ENCODE measurements at places on chromosomes 2 and 18.

DNA sequence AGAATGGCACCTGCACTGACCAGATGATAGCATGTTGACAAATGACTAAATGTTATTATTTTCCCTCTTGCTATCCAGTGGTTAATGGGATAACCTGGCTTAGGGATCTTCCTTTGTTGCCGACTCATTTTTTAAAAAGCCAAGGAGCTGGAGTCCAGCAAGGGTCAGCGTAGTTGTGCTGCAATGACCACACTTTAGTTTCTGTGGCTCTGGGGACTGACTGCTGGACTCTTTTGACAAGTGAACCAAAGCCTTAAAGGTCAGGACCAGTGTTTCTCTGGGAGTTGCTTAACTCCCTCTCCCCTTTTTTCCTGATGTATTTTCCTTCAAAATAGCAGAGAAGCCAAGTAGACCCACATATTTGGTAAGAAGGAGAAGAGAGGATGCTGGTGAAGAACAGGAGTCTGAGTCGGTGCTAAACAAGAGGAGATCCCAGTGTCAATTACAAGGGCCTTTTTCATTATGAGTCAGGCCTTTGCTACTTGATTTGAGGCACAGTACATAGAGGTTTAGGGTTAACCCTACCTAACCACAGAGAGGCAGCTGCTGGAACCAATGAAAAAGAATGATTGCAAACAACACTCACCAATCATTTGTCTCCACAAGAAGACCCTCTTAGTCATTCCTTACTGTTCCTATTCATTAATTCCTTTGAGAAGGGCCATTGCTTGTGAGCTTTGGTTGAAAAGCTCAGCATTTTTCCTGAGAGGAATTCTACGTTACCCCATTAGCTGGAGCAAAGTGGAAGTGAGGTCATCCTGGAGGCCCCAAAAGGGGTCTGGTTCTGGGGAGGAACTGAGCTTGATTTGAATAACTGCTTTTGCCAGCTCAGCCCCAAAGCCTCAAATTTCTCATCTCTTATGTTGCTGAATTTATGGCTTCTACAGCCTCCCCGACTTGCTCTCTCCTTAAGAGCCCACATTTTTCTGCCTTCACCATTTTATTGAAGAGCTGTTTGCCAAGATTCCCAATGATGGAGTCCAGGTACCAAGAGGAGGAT is 137.6 kb upstream of the HNMT start:
- DNase-seq = no peak

DNA sequence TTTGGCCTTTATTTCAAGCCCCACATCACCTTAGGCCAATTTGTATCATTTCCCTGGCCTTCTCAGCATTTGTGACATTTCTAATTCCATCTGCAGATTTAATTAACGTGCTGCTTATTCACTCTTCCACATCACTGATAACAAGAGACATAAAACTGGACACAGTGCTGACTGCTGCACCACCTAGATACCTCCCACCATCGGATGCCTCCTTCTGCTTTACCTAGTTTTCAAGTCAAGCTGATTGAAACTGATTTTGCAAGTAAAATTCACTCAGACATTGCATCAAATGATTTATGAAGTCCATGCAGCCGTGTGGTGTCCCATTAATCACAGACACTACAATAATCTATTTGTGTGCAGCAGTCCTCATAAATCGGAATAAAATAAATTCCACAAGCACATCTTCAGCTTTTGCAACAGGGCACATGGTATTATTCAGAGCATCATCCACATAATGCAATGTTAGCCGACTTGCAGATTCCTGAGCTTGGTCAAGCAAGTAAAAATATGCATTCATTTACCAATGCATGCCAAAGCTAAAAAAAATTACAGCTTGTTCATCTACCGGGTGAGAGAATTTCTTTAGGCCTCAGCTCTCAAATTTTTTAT is 15.9 kb upstream of the CRIM1 start:
- DNase-seq = no peak

- DNase-seq = no peak
Observed at GRCh38 chr2:8633186-8633734, 48.6 kb upstream of the ID2 start.

DNA sequence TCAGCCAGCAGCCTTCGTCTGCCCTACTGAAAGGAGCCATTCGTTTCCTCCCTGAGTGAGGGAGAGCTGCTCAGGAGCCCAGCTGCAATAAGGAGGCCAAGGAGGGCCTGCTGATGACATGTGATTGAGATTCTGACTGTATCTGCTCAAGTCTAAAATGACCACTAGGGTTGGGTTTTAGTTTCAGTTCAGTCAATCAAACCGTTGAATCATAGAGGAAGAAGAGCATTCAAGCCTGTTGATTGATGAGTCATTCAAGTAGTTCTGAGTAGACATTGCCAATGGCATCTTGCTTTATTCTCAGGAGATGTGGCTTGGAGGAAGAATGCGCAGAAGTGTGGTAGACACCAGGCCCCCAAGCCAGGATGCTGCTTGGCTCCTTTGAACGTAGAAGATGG is 19.9 kb upstream of the BCL2L11 start:
- DNase-seq = no peak

DNA sequence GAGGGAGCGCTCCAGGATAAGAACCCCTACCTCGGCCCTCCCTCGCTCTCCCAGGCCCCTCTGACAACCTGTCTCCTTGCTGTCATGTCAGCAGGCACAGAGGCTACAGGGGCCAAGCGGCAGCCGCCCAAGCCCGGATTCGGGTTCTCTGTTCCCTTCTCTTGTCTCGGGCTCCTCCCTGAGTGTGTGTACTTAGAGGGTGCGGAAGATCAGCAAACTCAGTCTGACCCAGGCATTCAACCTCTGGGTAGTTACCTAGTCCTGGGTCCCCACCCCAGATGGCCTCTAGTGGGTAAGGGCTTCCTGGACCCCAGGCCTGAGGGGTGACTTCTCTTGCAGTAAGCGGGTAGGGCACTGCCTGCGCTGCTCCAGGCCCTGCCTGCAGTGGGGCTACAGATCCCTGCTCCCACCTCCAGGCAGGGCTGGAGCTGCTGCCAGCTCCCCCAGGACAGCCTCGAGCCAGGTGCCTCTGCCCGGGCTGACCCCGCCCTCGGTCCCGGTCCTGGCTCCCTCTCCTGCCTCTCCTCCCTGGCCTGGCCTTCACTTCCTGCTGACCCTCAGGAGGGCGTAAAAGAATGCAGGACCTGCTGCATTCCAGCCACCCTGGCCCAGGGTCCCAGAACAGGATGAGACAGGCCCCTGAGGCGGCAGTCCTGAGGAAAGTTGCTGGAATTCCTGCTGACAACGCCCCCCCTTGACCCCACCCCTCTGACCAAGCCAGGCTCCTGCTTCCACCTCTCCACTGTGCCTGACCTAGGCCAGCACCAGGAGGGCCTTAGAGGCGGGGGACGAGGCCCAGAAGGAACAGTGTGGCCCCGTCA is 22.0 kb downstream of the GPC1 start:
- DNase-seq = no peak

DNA sequence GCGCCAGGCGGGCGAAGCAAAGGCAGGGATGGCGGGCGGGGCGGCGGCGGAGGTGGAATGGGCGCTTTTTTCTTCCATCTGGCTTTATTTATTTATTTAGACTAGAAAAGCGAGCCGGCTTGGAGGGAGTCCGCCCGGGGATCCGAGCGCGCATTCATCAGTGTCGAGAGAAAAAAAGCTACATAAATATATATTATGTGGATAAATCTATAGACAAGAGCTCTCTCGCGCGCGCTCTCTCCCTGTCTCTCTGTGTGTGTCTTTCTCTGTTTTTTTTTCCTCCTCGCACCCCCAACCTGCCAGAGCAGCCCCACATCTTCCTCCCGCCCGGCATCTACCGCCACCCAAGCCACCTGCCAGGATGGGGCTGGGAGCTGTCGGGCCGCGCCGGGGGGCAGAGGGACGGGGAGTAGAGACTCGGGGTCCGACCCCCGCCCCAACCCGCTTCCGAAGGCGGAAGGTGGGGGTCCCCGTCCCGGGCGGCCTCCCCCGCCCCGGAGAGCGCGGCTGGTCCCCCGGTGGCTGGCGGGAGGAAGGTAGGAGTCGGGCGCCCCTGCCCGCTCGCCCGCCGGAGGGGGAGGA is 972 bp upstream of the CELF4 start:
- no peak for DNase-seq

DNA sequence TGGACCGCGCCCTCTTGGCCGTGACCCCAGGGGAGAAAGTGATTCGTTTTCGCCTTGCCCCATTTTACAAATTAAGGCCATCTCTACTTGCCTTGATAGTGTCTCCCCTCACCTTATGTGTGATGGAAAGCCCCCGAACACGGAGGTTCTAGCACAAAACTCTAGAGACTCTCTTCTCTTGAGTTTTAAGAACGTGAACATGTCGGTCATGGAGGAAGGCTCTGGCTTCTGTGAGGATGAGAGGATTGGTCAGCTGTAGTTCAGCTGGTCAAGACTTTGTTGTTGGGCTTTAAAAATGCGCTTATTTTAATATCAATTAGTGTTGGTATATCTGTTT is 828 bp downstream of the DYNC1I2 start:
- no peak for DNase-seq

DNA sequence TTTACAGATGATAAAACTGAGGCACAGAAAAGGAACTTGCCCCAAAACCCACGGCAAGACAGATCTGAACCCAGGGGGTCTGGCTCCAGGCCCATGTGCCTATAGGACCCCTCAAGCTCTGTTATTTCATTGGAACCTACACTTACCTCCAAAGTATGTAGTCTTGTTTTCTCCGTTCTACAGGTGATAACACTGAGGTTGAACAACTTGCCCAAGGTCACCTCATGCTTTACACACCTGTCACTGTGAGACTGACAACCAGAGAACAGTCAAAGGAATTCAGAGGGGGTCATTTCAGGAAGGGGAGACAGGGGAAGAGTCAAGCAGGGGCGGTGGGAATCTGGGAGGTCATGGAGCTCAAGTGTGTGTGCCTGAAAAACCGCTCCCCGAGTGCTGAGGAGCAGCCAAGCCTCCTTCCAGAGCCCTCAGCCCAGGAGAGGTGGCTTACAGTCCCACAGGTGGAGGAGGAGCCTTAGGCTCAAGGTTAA is 47.7 kb downstream of the SERTAD2 start:
- no peak for DNase-seq

DNA sequence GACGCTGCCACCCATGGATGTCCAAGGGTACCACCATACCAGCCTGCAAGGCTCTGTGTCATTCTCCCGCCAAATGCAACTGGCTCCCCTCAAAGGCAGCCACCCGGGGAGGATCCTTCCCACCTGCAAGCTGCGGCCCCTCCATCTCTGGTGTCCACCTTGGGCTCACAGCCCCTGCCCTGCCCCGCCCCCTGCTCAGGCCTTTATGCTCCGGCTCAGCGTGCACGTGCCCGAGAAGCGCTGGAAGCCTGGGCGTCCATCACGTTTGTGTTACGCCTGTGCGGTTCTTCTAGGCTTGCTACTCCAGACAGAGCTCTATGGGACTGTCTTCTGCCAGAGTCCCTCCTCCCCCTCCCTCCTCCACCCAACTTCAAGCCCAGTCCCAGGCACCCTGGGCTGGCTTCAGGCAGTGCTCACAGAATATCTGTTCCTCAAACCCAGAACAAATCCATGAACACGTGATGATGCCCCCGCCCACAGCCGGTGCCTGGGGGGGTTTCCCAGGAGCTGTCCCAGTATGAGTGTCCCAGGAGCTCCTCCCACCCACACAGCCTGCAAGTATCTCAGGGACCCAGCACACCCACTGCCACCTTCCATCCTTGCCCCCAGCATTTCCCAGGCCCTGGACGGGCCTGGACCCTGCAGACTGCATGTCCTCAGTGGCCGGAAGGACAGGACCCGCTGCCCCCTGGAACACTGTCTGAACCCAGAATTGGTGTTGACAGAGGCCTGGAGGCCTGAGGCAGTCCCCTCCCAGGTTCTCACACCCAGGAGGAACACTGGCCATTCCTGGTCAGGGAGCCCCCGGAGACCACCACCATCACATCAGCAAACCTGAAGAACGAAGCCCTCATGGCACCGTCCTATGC is 30.3 kb downstream of the KIF1A start:
- DNase-seq = no peak

GRCh38 chr2:127415593-127416505 is 2.4 kb upstream of the PROC start:
- no peak for DNase-seq

GRCh38 chr2:106816974-106817373 is 69.0 kb downstream of the ST6GAL2 start:
- DNase-seq = no peak

GRCh38 chr2:145992572-145992971 is 1472.7 kb upstream of the ZEB2 start:
- no peak for DNase-seq

DNA sequence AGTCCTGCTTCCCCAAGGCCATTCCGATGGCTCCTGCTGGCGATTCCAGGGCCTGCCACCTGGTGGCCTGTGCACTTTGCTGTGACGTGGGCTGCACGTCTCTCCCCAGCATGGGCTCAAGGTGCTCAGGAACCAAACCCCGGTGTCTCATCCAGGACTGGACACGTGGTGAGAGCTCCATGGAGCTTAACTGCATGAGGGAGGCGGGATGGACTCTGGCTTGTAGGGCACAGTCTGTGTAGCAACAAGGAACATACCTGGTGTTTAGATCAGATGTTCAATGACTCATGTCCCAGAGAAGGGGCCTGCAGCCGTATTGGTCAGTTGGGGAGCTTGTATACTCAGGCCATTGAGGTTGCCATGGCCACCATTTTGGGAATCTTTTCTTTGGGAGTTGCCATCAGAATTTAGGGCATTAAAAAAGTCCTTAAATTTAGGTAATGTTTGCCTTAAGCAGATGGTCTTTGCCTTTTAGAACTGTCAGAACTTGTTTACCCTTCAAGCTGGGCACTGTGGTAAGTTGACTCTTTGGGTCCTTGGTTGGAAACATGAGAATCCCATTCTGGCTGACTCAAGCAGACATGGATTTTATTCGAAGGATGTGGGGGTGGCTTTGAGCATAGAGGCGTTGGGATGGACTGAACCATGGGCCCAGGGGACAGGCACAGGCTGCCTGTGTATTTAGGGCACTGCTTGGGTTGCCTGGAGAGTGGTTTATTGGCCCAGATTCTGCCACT is 21.0 kb downstream of the AGAP1 start:
- no peak for DNase-seq

DNA sequence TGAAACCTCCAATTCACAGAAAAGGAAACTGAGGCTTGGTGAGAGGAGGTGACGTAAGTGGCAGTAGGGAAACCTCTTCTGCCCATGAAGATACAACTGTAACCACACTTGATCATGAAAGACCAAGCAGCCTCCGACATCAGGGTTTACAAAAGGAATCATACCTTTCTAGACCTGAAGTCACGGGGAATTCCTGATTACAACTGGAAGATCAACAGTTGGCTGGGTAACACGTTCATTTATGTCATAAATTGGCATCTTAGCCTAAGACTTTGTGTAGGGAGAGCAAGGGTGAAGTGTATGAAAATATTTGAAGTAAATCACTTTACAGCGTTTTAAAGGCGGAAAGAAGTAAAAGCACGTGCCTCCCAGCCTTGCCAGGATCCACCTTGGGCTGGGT is 922 bp downstream of the HS1BP3 start:
- no peak for DNase-seq

DNA sequence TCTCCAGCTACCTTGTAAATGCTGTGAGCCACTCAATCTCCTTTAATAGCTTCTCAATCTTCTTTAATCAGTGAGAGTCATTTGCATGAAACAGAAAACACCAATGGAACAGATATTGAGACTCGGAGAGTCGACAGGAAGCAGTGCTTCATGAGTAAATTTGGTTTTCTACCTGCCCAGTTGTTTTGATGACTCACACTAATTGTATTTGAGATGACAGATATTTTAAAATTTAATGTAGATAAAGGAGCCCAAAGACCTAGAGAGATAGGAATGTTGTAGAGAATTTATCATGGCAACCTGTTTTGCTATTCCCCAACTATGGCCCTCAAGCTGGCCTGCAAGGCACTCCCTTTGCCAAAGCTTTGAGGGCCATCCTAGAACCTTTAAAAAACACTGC is 119.1 kb downstream of the CDC42EP3 start:
- no peak for DNase-seq

Data from right lung (tissue), 10 donors.